ENCODE measurements at places on chromosomes 7 and 10.

DNA sequence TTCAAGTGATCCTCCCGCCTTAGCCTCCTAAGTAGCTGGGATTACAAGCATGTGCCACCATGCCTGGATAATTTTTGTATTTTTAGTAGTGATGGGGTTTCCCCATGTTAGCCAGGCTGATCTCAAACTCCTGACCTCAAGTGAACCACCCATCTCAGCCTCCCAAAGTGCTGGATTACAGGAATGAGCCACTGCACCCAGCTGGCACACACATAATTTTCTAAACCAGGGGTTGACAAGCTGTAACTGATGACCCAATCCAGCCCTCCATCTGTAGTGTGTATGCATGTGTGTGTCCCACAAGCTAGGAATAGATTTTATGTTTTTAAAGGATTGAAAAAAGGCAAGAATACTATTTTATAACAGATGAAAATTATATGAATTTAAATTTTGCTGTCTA lies 125.9 kb upstream of the INSYN2A start:
- no peak for DNase-seq

GRCh38 chr10:128898133-128898915 lies 568.7 kb upstream of the MGMT start:
- DNase-seq: no peak

- DNase-seq: no peak
Observed at GRCh38 chr7:150645259-150646020, 13.3 kb upstream of the GIMAP6 start.

DNA sequence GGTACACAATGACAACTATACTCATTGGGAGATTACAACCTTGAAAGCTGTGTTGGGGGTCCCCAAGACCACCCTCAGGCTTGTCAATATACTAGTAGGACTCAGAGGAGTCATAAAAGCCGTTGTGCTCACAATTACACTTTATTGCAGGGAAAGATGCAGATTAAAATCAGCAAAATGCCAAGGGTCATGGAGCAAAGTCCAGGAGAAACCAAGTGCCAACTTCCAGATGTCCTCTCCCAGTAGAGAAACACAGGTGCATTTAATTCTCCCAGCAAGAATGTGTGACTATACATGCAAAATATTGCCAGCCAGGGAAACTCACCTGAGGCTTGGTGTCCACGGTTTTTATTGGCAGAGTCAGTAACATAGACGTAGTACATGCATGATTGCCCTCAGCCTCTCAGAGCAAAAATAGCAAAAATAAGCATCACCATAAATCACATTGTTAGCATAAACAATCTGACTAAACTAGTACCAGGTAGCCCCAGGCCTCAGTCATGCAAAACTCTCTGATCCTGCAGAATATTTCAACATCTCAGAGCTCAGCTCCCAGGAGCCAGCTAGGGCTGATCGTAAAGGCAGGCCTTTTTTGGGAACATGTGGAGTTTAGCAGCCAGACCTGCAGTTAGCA lies 50.7 kb downstream of the VIM start:
- no peak for DNase-seq

DNA sequence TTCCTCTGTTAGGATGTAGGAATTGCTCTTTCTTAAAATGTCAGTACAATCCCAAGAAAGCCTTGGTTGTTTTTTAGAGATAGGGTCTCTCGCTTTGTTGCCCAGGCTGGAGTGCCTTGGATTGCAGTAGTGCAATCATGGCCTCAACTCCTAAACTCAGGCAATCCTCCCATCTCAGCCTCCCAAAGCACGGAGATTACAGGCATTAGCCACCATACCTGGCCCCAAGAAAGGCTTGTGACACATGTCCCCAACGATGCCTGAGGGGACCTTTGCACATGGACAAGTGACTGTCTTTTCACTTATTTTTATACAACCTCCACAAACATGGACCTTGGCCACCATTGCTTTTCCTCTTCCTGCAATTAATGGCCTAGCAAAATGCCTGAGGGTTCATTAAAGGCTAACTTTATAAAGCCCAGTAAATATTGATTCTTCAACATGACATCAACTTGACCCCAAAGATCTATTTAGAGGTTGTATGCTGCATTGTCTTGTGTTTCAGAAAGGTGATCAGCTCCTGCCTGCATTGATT lies 10.0 kb upstream of the SPOCK2 start:
- no peak for DNase-seq

Data from pons (tissue), 1 donor.